ENCODE measurements at places on chromosomes 11 and 22. TPM values are rescaled to one million over a fixed set of nuclear protein-coding genes. Genes with fewer than 3 reads are reported as not detected.

DNA sequence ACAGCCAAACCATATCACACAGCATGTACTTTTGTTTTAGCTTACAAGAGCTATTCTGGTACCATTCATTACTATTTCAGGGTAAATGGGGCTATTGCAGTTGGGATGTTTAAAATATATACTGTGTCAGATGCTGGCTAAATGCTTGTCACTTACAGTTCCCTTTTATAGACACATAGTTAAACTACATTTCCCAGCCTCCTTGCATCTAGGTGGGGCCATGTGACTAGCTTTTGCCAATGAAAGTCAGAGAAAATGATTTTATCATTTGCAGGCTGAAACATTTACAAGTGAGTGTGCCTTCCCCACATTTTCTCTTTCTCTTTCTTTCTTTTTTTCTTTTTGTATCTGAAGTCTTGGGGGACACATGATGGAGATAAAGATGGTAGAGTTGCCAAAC, 7.8 kb upstream of the IFTAP start:
- ATAC-seq = no peak

Gene MPZL2
- 457 TPM for total RNA-seq

- no peak for ATAC-seq
Measured at GRCh38 chr11:46279126-46280099, 2.0 kb downstream of the CREB3L1 start.

DNA sequence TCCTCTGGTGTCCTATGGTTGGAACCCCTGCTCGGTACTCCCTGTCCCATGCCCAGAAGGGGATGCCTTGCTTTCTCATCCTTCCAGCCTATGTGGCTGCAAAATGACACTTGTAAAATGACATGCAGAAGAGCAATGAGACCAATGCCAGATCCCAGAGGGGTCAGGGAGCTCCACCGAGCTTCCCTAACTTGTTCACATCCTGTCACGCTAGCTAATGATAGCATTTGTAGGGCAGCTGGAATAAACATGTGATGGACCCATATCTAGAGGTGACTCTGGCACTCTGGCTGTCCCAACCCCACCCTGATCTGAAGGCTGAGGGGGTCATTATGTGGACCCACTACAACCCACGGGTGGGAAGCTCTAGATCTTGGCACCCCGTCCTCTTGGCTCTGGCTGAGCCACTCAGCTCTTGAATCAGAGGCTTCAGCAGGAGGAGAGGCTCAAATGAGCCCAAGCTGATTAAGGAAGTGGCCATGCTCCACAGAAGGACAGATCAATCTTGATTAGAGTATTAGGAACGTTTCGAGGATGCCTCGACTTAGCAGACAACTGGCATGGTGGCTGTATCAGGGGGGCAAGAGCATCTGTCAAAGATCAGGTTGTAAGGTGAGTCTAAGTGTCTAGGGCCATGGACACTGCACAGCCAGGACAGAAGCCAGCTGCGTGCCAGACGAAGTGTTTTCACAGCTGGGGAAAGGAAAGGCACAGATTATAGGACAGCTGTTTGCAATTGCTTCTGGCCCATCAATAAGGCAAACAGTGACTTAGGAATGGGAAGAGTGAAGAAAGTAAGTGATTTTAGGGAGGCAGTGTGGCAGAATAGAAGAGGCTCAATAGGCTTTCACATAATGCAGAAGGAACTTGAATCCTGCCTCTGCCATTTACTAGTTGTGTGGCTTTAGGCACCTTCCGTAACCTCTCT, 182.8 kb downstream of the KIRREL3 start:
- no peak for ATAC-seq

- ATAC-seq = no peak
Measured at GRCh38 chr11:18324381-18324780, 2.0 kb downstream of the GTF2H1 start.

GRCh38 chr11:69380921-69381581, 87.1 kb downstream of the MYEOV start:
- ATAC-seq = no peak

DNA sequence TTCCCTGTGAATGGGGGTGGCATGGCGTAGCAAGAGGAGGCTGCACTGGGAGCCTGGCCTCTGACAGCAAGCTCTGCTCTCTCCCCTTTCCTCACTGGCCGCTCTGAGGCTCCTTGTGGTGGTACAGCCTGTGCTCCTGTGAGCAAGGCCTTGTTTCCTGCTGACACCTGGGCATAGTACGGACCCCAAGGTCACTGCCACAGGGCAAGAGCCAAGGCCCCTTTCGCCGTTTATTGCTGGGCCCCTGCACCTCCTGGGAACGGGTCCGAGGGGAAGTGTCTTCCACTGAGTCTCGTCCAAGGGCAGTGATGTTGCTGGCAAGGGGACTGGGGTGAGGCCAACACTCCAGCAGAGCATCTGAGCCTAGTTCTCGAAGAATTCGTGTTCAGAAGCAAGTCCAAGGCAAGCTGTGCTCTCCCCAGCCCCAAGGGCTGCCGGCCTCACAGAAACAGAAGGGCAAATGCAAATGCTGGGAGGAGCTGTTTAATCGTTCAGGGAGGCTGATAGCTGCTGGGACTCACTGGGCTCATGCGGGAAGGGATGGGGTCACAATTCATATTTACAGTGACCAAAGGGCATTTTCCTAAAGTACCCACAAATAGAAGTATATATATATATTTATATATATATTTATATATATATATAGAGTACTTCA, 15.9 kb upstream of the TTLL12 start:
- no peak for ATAC-seq

GRCh38 chr22:40050258-40050657, 55.5 kb downstream of the FAM83F start:
- ATAC-seq = peak; percentile 28

DNA sequence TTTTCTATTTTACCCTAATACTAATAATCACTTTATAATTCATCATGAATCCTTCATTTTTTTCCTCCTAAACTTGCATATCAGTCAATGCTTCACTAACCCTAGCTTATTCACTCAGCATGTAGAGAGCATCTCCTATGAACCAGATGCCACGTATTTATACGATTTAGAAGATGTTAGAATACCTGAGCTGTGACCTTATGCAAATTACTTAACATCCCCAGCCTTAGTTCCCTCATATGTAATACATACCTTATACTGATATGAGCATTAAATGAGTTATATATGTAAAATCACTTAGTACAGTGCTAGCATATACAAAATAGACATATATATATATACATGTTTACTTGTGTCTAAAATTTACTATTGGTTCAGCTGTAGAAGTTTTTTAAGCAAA, 9.0 kb downstream of the FAM76B start:
- no peak for ATAC-seq

Gene OR1S1
- not detected for total RNA-seq

- ATAC-seq = no peak
Measured at GRCh38 chr11:116742104-116742503, 30.7 kb downstream of the BUD13 start.

GRCh38 chr11:26348776-26349175, 16.8 kb downstream of the ANO3 start:
- no peak for ATAC-seq

DNA sequence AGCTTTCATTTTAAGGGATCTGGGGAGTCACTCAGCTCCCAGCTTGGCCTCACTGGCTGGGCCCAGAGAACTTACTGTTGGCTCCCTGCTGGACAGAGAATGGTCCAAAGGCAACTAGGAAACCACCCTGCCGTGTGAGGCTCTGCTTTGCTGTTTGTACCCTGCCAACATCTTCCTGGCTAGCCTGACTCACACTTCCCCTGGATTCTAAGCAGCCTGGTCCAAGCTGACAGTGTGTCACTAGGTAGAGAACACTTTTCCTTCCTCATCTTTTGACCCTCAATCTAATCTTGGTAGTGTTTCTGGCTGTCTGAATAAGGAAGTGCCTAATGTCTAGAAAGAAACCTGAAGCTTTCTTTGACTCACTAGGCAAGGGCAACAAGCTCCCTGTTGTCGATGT, 76.7 kb downstream of the FAR1 start:
- peak; percentile 55 for ATAC-seq

GRCh38 chr11:70542406-70542805, 144.1 kb downstream of the CTTN start:
- ATAC-seq = no peak

- ATAC-seq = peak; percentile 53
Measured at GRCh38 chr11:79663017-79663416, 222.2 kb upstream of the TENM4 start.

GRCh38 chr11:43366677-43367076, 8.0 kb downstream of the TTC17 start:
- no peak for ATAC-seq

- ATAC-seq = no peak
Measured at GRCh38 chr11:134538742-134539141, 126.7 kb upstream of the B3GAT1 start.

Gene PAMR1
- 0.36 TPM for total RNA-seq

Gene TRIM3
- total RNA-seq = 2.7 TPM

DNA sequence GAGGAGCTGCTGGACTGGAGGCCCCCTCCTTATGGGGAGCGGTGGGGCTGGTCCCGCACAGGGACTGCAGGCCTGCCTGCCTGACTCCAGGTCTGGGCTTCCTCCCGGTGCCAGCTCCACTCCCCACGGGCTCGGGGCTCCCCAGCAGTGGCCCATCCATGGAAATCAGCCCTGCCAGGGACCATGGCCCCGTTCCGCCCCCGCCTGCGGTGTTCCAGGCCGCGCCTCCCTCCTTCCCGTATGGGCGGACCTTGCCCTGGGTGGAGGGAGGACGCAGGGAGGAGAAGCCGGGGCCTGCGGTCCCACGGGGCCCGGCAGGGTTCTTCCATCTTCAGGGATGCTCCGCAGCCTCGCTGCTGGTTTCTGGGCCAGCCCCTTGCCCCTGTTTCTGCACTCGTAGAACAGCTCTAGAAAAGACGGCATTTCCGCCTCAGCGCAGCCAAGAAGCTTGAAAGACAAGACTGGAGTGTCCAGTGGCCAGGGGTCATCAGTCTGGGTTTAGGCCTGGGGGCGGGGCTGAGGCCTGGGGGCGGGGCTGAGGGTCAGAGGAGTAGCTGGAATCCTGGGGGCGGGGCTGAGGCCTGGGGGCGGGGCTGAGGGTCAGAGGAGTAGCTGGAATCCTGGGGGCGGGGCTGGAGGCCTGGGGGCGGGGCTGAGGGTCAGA, 1330.6 kb downstream of the BRD1 start:
- no peak for ATAC-seq

- ATAC-seq = peak; percentile 31
Measured at GRCh38 chr22:36471341-36471821, 10.1 kb downstream of the TXN2 start.

GRCh38 chr11:132853886-132854285, 678.4 kb downstream of the OPCML start:
- no peak for ATAC-seq

- no peak for ATAC-seq
Measured at GRCh38 chr22:37427135-37427710, at the start of gene ELFN2. Gene ELFN2 (minus strand): TSS chr22:37427479. CDS start chr22:37375534, 51,945 bp downstream.

Gene TSGA10IP
- total RNA-seq = not detected

Gene SAC3D1
- total RNA-seq = 11.3 TPM

DNA sequence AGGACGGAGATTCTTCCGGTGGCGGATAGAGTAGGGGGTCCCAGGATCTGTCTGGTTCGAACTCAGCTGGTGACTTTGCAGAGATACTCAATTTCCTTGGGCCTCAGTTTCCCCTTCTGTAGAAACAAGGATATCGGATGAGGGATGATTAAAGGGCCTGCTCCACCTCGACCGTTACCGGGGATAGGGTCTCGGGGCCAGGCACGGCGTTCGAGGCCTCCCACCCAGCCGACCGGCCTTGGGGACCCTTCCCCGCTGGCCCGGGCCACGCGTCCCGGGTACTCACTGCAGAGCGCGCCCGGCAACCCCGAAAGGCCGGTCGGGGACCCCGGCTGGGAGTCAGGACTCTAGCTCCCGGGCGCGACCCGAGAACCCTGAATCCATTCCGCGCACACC, 321 bp downstream of the RHBDD3 start:
- ATAC-seq = no peak

DNA sequence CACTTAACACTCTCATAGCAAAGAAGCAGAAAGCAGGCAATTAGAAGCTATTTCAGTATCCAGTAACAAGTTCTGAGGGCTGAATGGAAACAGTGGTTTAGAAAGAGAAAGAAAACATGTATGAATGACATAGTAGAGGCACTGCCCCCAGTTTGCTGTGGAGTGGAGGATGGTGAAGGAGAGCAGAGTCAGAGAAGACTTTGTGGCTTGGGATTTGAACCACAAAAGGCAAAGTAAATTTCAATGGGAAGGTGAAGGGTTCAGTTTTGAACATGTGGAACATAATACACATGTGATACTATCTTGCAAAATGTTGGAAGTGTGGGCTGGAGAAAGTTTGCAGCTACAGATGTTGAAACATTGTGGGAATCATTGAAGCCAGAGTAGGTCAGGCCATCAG, 81.4 kb downstream of the SNX19 start:
- ATAC-seq = no peak

- ATAC-seq = no peak
Measured at GRCh38 chr11:70028147-70028855, 49.8 kb upstream of the ANO1 start.

DNA sequence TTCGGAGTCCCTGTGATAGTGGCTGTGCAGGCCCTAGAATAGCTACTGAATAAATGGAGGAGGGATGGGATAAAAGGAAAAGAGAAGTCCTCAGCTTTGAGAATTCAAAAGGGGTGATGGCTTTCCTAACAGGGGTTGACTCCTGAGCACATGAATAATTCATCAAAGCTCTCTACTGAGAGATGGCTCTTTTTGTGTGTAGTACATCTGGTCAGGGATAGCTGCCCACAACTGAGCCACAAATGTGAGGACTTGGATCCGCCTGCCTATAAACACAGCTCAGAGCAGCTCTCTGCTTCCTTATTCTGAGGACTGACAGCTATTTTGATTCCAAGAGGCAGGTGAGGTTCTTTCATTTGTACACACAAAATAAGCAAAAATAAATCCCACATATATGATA, 82.3 kb downstream of the USP35 start:
- no peak for ATAC-seq

DNA sequence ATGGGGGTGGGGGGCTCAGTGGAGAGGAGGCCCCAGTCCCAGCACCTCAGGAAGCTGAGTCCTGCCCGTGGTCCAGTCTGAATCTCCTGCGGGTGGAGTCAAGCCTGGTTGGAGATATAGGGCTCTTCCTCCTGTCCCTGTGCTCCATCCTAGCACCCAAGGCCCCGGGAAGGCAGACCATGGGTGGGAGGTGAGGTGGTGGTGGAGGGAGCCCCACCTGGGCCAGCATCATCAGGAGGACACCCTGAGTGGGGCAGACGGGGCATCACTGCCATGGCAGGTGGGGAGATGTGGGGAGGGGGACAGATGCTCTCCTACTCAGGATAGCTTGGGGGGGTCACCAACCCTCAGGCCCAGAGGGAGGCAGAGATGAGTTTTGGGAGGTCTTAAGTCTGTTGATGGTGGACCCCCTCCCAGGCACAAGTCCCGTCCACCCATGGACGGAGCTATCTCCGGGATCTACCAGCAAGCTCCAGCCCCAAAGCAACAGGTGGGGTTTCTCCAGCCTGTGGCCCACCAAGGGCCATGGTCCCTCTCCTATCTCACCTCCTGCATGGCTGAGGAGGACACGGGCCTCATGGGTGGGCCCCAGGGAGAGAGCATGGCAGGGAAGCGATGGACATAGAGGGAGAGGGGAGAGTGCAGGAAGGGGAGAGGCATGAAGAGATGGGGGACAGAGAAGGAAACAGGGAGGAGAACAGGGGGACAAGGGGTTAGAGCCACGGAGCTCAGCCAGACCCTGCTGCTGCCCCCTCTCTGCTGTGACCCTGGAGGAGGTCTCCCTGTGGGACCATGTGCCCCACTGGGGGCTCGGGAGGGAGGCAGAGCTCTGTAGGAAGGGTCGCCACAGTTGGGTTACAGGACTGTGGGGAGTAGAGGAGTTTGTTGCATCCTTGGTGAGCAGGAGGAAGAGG, 1.3 kb downstream of the MRGPRE start:
- ATAC-seq = no peak

Gene FLRT1
- total RNA-seq = not detected

All from esophagus mucosa (tissue), 1 donor.